ENCODE measurements at places on chromosomes 2 and 18.
A peak's percentile ranks its signal among the peaks of the same experiment; 100 is the strongest.

GRCh38 chr18:32401621-32402020 lies 69.1 kb downstream of the GAREM1 start:
- no peaks in the 10 kb centered on the region for H3K4me1 ChIP-seq
- no peak for DNase-seq
- no peaks in the 10 kb centered on the region for H3K36me3 ChIP-seq
- H3K4me3 ChIP-seq, result no peak overlapping the region

DNA sequence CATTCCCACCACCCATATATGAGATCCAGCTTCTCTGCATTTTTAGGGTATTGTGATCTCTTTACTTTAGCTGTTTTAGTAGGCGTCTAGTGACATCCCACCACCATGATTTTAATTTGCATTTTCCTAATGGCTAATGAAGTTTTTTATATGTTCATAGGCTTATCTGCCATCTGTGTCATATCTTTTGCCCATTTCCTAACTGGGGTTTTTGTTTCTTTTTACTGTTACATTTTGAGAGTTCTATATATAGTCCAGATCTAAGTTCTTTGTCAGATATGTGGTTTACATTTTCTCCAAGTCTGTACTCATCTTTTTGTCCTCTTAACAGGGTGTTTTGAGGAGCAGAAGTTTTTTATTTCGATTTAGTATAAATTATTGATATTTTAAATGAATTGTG lies 39.6 kb downstream of the PTPN2 start:
- H3K27me3 ChIP-seq, result no peaks in the 10 kb centered on the region
- H3K36me3 ChIP-seq, result no peaks in the 10 kb centered on the region
- DNase-seq, result no peak

- H3K36me3 ChIP-seq, result peaks cover 2% of the 10 kb centered on the region
- DNase-seq, result no peak
- H3K4me3 ChIP-seq, result no peak overlapping the region
- no peaks in the 10 kb centered on the region for H3K27me3 ChIP-seq
Observed at GRCh38 chr18:12306752-12307700, 1.0 kb upstream of the TUBB6 start.

GRCh38 chr18:24270937-24271380 lies 126.7 kb downstream of the OSBPL1A start:
- no peaks in the 10 kb centered on the region for H3K4me1 ChIP-seq
- no peak for DNase-seq
- H3K27ac ChIP-seq, result peak overlapping the region; percentile 69
- H3K36me3 ChIP-seq, result no peaks in the 10 kb centered on the region
- no peaks in the 10 kb centered on the region for H3K27me3 ChIP-seq

DNA sequence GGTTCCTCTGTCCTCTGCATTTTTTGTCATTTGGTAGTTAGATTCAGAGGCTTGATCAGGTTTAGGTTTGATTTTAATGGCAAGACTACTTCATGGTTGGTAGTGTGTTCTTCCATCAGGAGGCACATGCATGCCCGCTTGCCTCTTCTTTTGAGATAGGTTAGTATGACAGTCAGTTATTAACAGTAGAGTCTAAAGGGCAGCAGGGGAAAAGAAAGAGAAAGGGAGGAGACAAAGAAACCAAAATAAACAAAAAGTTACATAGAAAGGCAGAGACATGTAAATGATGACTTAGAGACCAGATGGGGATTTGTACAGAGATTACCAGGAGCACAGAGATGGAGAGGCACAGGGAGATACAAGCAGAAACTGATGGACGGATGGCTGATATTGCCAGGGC lies 10.2 kb upstream of the RMP24 start:
- H3K27ac ChIP-seq, result no peak overlapping the region
- no peak for DNase-seq
- no peak overlapping the region for H3K4me3 ChIP-seq
- H3K4me1 ChIP-seq, result no peaks in the 10 kb centered on the region

DNA sequence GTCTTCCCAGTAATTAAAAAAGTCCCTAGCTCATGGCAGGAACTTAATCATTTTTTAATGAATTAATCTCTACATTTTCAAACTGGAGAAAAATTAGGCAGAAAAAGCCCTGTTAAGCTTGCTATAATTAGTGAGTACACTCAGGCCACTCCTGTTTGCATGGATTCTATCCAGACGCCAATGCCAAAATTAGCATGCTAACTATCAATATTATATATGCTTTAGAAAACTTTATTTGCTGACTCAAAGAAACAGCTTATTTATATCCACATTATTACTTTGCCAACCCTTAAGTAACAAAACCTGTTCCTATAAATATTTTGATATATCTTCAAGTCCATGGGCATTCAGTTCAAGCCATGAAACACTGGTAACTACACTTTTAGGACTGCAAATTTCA lies 90.9 kb downstream of the SMC6 start:
- H3K27me3 ChIP-seq, result no peaks in the 10 kb centered on the region
- H3K4me3 ChIP-seq, result no peak overlapping the region
- H3K36me3 ChIP-seq, result no peaks in the 10 kb centered on the region
- H3K27ac ChIP-seq, result no peak overlapping the region

DNA sequence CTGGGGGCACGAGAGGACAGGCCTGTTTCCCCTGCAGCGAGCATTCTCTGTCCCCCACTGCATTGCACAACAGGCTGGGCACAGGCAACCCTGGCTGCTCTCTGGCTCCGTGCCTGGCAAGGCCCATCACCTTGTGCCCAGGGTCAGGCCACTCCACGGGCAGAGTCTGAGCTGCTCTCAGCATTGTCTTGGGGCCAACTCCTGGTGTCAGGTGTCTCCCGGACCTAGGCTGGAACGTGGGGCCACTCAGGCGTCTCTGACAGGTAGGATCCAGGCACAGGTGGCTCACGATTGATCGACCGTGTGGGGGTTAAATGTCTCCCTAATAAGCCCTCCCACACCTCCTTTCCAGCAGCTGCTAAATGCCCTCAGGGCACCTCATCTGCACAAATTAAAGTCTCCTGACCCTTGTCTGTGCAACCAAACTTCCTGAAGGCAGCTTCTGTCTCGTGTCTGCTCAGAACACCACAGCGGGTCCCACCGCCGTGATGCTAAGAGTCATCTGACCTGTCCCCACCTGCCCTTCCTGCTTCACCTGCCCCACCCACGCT lies 66.6 kb upstream of the GPC1 start:
- H3K36me3 ChIP-seq, result no peaks in the 10 kb centered on the region
- DNase-seq, result no peak
- no peak overlapping the region for H3K27ac ChIP-seq
- no peaks in the 10 kb centered on the region for H3K27me3 ChIP-seq

- H3K27ac ChIP-seq, result no peak overlapping the region
- DNase-seq, result no peak
- no peaks in the 10 kb centered on the region for H3K27me3 ChIP-seq
- no peak overlapping the region for H3K4me3 ChIP-seq
Observed at GRCh38 chr2:109432421-109432820, 181.3 kb downstream of the SEPTIN10 start.

- H3K4me3 ChIP-seq, result no peak overlapping the region
- no peak for DNase-seq
- no peaks in the 10 kb centered on the region for H3K36me3 ChIP-seq
Observed at GRCh38 chr2:164757934-164758695, 83.5 kb downstream of the COBLL1 start.

GRCh38 chr2:37623406-37623805 lies 48.0 kb downstream of the CDC42EP3 start:
- no peaks in the 10 kb centered on the region for H3K4me1 ChIP-seq
- no peaks in the 10 kb centered on the region for H3K36me3 ChIP-seq
- no peaks in the 10 kb centered on the region for H3K27me3 ChIP-seq
- H3K27ac ChIP-seq, result no peak overlapping the region

GRCh38 chr2:183079139-183079775 lies 710 bp downstream of the DUSP19 start:
- peak overlapping the region; percentile 66 for H3K27ac ChIP-seq
- no peak for DNase-seq
- no peaks in the 10 kb centered on the region for H3K36me3 ChIP-seq
- peak overlapping the region; percentile 53 for H3K4me3 ChIP-seq
- H3K27me3 ChIP-seq, result no peaks in the 10 kb centered on the region
- H3K4me1 ChIP-seq, result peaks cover 8% of the 10 kb centered on the region

DNA sequence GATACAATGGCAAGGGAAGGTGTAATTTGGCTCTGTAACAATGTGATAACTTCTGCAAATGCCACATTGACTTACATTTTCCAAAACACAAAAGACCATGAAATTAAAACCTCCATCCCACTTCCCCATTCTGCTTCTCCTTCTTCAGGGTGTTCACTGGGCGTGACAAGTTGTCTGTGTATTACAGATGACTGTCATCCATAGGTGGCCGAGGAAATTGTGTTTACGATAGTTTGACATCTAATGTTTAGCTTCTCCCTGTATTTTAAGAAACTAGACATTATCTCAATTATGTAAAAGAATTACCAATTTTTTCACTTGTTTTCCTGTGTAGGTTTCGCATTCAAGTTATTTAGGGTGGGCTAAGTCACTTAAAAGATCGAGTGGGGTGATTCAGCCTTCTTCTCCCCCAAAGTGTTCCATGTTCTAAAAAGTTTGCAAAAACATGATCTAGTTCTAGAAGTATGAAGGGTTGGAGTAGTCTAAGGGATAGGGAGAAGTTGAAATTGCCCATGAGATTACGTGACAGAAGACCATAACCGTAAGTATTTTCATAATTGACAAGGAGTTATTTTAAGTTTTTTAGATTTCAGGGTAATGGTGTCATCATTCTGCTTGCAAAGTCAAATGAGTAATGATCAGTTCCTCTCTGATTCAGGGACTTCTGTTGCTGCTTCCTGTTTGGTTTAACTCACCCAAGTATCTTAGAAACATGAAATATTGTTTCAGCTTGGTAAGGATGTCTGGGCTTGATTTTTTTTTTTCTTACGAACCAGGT lies 25.2 kb upstream of the CYTIP start:
- no peak for DNase-seq
- H3K27ac ChIP-seq, result no peak overlapping the region
- no peaks in the 10 kb centered on the region for H3K36me3 ChIP-seq
- H3K4me3 ChIP-seq, result no peak overlapping the region

GRCh38 chr2:190722061-190722759 lies 73.3 kb downstream of the NAB1 start:
- no peaks in the 10 kb centered on the region for H3K36me3 ChIP-seq
- no peak overlapping the region for H3K27ac ChIP-seq
- H3K4me3 ChIP-seq, result no peak overlapping the region

- H3K4me3 ChIP-seq, result no peak overlapping the region
- no peaks in the 10 kb centered on the region for H3K4me1 ChIP-seq
- H3K27ac ChIP-seq, result no peak overlapping the region
- no peaks in the 10 kb centered on the region for H3K36me3 ChIP-seq
- DNase-seq, result no peak
Observed at GRCh38 chr2:151637271-151637781, 97.0 kb downstream of the NEB start.

- no peaks in the 10 kb centered on the region for H3K27me3 ChIP-seq
- no peak overlapping the region for H3K27ac ChIP-seq
- no peak for DNase-seq
- H3K4me3 ChIP-seq, result no peak overlapping the region
Observed at GRCh38 chr18:28816155-28816554, 639.2 kb upstream of the CDH2 start.

GRCh38 chr18:54392543-54393023 lies 34.9 kb downstream of the C18orf54 start:
- no peak for DNase-seq
- no peaks in the 10 kb centered on the region for H3K36me3 ChIP-seq
- no peak overlapping the region for H3K4me3 ChIP-seq
- H3K4me1 ChIP-seq, result peaks cover 8% of the 10 kb centered on the region
- no peak overlapping the region for H3K27ac ChIP-seq
- H3K27me3 ChIP-seq, result no peaks in the 10 kb centered on the region

- no peak overlapping the region for H3K4me3 ChIP-seq
- no peak overlapping the region for H3K27ac ChIP-seq
- H3K27me3 ChIP-seq, result no peaks in the 10 kb centered on the region
- no peaks in the 10 kb centered on the region for H3K36me3 ChIP-seq
- no peak for DNase-seq
Observed at GRCh38 chr2:218334531-218334930, 22.1 kb upstream of the CATIP start.

- H3K4me1 ChIP-seq, result no peaks in the 10 kb centered on the region
- H3K36me3 ChIP-seq, result no peaks in the 10 kb centered on the region
- H3K4me3 ChIP-seq, result no peak overlapping the region
Observed at GRCh38 chr2:222355860-222356259, 57.1 kb upstream of the PAX3 start.

DNA sequence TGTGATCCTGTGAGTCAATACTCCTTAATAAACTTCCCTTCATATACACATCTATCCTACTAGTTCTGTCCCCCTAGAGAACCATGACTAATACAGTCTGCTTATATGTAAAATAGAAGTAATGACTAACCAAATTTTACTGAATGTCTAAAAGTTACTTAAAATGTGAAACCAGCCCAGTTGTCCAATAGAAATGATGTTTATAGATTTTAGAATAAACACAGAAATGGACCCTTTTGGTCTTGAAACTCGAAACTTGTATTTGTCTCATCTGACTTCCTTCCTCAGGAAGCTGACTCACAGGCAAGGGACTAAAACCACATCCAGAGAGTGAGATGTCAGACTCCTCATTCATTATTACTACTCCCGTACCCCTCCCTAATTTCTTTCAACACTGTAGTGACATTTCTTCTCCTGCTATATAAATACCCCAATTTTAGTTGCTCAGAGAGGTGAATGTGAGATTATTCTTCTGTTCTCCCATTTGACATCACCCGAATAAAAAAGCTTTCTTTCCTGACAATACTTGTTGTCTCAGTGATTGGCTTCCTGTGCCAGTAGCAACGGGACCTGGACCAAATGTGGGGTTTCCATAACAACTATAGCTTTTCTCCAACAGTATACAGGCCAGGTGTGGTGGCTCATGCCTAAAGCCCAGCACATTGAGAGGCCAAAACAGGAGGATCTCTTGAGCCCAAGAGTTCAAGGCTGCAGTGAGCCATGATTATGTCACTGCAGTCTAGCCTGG lies 486.0 kb downstream of the ERBB4 start:
- H3K27ac ChIP-seq, result no peak overlapping the region
- H3K36me3 ChIP-seq, result no peaks in the 10 kb centered on the region
- H3K27me3 ChIP-seq, result no peaks in the 10 kb centered on the region
- no peak overlapping the region for H3K4me3 ChIP-seq

GRCh38 chr2:104158191-104158590 lies 695.7 kb upstream of the POU3F3 start:
- no peak overlapping the region for H3K27ac ChIP-seq
- no peaks in the 10 kb centered on the region for H3K27me3 ChIP-seq
- H3K4me3 ChIP-seq, result no peak overlapping the region
- no peak for DNase-seq
